ENCODE measurements at places on chromosomes 16 and 17.

DNA sequence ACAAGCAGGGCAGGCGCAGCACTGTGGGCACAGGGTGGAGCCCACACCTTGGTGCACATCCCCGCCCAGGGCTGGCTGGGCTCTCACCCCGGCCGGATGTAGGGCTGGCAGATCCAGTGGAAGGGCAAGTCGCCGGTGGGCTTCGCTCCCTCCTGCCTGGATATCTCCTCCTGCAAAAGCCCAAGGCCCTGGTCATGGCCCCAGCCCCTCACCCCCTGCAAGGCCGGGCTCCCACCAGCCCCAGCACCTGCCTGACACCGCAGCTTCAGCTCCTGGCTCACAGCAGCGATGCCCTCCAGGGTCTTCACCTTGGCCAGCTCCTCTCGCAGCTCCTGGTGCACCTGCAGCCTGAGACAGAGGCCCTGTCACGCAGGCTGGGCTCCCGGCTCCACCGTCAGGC is 5.0 kb downstream of the DUS1L start:
- DNase-seq, result no peak

DNA sequence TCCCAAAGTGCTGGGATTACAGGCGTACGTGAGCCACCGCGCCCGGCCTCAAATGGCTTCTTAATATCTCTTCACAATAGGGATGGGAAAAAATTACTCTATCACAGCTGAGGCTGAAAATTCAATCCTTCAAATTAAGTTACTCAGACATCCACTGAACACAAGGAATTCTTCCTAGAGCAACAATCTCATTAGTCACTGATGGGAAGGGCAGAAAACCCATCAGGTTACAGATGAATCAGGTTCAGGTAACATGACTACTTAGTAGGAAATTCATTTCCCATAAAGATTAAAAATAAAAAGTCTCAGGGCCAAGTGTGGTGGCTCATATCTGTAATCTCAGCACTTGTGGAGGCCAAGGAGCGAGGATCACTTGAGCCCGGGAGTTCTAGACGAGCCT is 42.5 kb upstream of the ABR start:
- DNase-seq, result no peak

- DNase-seq, result no peak
Observed at GRCh38 chr17:2011411-2012371, 13.4 kb downstream of the RTN4RL1 start.

DNA sequence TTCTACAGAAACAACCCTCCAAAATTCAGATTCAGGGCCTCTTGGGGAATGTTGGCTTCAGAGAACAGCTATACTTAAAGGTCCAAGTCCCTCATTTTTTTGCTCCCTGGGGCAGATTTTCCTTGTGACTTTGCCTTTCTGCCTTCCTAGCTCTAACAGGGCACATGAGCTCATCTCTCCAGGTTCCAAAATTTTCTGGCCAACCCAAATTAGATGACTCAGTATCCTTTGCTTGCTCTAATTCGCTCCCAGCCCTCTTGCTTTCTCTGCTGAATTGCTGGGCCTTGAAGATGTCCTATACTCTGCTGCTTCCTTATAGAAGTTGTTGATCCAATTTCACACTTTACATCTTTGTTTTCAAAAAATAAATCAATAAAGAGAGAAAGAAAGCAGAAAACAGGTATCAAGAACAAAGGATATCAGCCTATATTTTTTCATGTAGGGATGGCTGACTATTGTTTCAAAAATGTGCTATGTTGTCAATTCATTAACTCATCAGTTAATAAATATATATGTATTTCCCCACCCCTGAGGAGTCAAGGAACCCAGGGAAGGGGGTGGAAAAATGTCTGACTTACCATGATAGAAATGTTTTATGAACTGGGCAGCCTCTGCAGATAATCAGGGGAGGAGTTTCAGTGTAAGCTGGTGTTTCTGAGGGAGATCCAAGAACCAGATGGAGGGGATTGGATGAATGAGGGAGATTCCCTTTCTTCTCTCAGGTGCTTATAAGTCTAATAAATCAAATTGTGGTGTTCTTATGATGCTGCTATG is 1.0 kb upstream of the KRTAP4-2 start:
- no peak for DNase-seq

- no peak for DNase-seq
Observed at GRCh38 chr17:55198690-55199370, 65.9 kb upstream of the HLF start.

DNA sequence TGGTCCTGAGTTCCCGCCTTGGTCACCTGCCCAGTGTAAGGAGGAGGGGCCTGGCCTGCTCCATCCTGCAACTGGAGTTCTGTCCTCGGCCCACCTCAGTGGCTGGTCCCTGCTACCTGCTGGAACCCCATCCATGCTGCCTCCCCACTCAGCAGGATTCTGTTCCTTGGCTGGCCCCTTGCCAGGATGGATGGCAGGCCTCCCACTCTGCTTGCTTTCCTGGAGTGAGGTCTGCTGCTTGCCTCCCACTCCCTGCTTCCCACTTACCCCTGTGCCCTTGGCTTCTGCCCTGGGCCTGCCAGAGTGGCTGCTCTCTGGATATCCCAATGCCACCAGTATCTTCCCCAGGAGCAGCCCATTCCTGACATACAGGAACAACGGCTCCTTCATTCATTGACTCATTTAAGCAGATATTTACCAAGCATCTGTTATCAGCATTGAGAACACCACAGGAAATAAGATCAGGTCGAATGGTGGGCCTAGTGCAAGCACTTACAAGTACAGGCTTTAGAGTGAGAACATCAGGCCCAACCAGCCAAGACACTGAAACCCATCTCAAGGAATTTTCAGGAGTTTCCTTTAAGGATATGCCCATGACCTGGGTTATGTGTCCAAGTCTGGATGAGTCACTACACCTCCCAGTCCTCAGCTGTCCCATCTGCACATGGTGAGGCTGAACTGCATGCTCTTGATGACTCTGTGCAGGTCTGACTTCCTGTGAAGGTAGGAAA is 17.0 kb upstream of the RPRML start:
- no peak for DNase-seq

DNA sequence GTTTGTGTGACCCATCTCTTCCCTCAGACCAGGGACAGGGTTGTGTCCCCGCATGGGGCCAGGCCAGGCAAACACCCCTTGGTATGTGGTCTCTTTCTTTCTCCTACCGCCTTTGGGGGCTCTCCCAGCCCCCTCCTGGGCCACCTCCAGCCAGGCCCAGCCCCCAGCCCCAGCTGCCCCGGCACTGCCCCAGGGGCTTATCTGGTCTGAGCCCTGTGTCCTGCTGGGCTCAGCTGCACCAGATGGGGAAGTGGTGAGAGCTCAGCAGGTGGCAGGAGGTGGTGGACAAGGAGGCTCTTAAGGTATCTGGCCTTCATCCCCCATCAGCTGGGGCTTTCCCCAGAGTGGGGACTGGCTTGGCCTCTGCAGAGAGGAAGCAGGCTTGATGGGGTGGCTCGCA is 8.7 kb downstream of the ADAM11 start:
- no peak for DNase-seq

- DNase-seq, result no peak
Observed at GRCh38 chr16:86010680-86011141, 111.7 kb downstream of the IRF8 start.

GRCh38 chr16:58029410-58029809 is 3.9 kb downstream of the MMP15 start:
- no peak for DNase-seq

DNA sequence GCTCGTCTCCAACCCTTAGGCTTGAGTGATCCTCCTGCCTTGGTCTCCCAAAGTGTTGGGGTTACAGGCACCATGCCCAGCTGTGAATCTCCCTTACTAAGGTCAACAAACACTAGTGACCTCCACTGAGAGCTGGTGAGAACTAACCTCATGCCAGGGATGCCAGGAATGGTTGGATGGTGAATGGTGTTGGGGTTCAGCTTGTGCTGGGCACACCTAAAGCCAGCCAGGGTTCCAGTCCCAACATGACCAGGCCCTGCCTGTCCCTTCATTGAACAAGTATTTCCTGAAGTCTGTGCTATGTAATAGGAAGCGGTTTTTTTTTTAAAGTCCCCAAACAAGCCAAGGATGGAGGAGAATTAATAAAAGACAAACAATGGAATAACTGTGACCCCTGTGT is 56.0 kb upstream of the TOB1 start:
- no peak for DNase-seq

GRCh38 chr16:75821117-75821516 is 94.8 kb upstream of the CPHXL start:
- no peak for DNase-seq

DNA sequence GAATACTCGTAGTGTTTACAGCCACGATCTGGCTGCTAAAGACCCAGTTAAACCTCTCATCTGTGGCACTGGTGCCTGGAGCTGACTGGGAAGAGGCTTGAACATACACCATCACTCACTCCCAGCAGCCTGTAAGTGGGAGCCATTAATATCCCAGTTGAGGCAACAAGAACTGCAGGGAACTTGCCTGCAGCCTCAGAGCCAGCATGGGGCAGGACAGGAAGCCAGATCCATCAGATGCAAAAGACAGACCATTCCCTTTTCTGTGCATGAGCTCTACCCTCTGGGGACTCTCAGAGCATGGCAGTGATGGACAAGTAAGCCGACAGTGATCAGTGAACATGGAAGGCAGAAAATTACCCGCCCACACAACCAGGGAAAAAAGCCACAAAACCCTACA is 91.8 kb downstream of the TMEM132E start:
- DNase-seq, result no peak

DNA sequence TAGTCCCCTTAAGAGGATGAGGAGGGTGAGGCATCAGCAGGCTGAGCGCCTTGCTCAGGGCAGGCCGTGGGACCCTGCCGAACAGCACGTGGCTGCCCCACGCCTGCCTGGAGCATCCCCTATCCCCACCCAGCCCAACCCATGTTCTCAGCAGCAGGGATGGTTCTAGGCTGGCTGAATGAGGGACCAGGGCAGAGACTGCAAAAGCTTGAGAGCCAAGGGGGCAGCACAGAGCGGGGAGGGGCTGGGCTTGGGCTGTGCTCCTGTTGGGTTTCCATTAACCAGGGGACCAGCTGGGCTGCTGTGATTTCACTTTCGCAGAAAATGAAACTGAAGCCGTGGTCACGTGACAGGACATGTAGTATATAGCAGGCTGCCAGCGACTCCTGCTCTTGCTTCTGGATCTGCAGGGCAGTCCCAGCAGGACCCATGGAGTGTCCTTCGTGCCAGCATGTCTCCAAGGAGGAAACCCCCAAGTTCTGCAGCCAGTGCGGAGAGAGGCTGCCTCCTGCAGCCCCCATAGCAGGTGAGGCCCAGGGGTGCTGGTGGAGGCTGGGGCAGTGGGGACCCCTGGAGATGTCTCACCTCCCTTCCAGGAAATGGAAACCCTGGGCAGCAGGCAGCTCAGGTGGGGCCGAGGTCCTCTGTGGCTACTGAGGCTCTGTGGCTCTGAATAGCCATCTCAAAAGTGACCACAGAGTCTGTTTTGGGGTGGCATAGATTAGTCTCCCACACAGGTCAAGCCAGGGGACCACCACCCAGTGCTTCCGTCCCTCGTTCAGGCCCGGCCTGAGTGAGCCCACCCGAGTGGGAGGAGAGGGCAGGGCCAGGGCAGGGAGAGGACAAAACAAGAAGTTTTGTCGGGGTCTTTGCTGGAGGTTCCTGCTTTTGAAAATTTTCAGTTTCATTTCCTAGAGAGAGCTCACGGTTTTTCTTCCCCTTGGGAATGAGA is 2.9 kb downstream of the RNF213 start:
- peak; percentile 89 for DNase-seq

GRCh38 chr17:81646869-81647600 is 9.3 kb downstream of the PDE6G start:
- no peak for DNase-seq

GRCh38 chr17:68516732-68517131 is 4.5 kb downstream of the PRKAR1A start:
- no peak for DNase-seq

DNA sequence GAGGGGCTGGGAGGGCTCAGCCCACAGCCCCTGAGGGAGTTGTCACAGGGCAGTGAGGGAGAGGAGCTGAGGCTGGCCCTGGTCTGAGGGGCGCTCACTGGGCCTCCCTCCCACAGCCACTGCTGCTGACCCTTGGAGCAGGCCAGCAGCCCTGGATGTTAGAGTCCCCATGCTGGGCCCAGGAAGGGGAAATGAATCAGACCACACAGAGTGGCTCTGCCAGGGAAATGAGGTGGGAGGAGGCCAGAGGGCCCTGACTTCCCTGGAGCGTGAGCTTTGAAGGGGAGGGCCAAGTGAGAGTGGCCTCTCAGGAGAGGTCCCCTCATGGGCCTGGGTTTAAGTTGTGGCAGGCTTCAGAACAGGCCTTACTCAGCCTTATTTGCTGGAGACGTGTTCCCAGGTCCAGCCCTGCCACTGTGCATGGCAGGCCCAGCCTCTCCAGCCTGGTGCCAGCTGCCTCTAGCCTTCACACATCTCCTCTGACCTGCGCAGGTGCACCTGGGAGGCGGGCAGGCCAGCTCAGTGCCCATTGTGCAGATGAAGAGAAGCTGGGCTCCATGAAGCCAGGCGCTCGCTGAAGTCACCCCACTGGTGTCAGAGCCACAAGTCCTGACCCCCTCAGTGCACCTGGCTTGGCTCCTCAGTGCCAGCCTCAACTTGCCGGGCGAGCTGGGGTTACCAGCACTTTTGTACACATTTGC is 15.4 kb downstream of the GPT2 start:
- no peak for DNase-seq

- no peak for DNase-seq
Observed at GRCh38 chr17:17528696-17529652, 32.8 kb upstream of the RASD1 start.

DNA sequence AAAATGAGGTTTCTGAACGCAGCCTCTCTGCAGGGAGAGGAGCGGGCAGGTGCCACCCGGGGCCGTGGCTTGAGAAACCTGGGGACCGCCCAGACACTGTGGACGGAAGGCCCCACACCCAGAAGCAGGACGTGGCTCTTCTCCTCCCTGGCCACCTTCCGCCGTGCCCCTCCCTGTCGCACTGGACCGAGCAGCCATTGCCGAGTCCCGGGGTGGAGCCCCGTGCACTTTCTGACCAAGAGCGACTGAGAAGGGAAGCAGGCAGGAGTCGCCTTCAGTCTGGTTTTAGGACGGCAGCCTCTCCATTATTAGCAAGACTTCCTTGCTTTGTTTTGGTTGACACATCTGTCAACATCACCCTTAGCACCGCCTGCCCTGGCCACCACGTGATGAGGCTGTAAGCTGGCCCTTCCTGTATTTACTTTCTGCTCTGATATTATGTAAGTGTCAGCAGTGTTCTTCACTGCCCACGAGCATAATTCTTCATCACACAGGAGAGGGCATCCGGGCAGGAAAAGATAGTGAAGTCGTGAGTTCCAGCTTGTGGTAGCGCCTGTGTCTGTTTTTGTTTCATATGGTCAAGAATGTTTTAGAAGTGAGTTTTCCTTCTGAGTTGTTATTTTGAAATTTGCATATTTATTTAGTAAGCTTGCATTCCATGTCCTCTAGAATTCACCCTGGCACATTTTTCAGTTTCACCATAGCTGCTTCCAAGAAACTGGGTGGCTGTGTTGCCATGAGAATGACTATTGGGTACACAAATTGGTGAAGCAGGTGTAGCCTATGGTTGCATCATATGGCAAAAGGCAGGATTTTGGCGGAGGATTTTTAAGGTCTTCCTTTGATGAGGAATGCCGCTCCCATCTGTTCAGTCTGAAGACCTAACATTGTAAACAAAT is 1.0 kb downstream of the HERPUD1 start:
- peak; percentile 50 for DNase-seq

DNA sequence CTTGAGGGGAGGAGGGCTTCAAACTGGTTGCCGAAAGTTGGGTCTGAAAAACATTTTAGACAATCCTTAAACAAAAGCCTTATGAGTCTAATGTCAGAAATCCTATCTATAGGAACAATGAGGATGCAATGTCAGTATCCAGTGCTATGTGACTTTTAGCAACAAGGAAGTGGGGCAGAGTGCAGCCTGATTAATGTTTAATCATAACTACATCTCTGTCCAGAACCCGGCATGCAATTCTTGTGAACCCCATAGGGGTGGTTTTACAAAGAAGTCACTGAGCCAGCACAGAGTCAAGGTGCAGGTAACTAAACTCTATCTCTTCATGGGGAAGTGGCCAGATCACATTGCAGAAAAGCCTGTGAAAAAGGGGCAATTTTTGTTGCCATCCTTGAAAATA is 267.5 kb downstream of the HS3ST4 start:
- no peak for DNase-seq
